Activated naive CD4-positive, alpha-beta T cell treated with anti-CD3 and anti-CD28 coated beads, Interleukin-2, amount 50 U/mL, for 16 hours (primary cell): ENCODE measurements at places on chromosomes 4 and X.

DNA sequence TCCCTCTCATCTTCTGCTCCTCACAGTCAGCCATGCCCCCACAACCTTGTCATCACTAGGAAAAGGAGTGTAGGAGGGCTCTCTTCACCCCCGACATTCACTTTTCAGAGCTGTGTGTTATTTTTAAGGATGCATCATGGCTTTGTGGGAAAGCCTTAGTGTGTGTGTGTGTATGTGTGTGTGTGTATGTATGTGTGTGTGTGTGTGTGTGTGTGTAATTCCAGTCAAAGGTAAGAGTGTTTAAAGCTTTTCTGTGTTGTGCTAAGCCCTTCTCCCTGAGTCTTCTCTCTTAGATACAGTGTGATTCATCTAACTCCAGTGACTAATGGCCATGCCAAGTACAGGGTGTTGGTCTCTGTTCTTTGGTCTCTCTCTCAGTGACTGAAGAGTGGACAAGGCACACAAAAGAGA lies 76.6 kb downstream of the CHIC2 start:
- no peak for DNase-seq

GRCh38 chr4:155891058-155891457 lies 12.4 kb upstream of the TDO2 start:
- DNase-seq: no peak

GRCh38 chr4:3708611-3709010 lies 57.6 kb upstream of the ADRA2C start:
- no peak for DNase-seq

GRCh38 chr4:85826060-85826678 lies 351.2 kb downstream of the ARHGAP24 start:
- DNase-seq: no peak

DNA sequence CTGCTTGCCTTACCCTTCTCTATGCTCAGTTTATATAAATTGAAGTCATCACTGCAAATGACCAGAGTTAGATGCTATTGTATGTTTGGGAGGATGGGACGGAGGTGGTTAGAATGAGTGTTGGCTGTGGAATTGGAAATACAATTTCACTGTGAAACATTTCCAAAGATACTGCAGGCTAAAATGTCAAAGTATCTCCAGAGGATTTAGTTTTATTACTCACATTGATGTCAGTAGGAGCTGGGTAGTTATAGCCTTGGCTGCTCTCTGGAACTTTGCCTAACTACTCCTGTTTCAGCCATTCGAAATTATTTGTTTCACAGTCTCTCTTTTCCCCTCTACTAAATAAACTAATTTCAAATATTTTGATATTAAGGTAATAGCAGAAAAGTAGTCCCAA lies 92.6 kb upstream of the PPP3CA start:
- no peak for DNase-seq

DNA sequence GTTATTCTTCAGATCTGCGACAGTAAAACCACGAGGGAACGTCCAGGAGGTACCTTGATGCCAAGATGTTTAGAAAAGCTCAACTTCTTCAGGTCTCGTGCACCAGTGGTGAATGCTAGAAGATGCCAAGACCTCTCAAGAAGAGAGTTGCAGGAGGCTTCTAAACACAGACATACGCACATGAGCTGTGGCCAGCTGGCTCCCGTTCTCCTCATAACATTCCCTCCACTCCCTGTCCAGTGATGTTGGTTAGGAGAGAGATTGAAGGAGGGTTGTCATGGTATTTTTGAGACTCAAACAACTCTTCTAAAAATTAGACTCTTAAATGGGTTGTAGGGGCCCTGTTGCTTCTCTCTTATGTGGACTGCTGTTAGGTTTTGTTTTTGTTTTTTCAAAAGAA lies 184.3 kb downstream of the QDPR start:
- DNase-seq: no peak

- DNase-seq: no peak
These were observed 48.1 kb upstream of the STOX2 start for GRCh38 chr4:183857040-183857439.

GRCh38 chr4:1768367-1769034 lies 24.6 kb upstream of the FGFR3 start:
- DNase-seq: no peak

- DNase-seq: no peak
These were observed 42.4 kb downstream of the SLC7A11 start for GRCh38 chr4:138199568-138200235.

DNA sequence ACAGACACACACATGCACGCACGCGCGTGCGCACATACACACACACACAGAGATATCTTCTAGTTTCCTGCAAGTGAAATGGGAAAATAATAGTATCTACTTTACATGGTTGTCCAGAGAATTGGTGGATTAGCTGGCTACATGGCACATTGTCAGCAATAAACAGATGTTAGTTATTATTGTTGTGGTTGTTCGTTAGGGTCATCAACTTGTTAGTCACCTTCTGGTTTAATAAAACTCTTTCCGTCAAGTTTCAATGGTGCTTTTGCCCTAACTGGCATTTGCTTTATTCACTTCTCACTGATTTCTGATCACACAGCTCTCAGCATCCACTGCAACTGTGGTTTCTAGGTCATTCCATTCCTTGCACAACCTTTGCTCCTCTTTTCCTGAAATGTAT lies 25.4 kb upstream of the RASL11B start:
- no peak for DNase-seq

GRCh38 chr4:4849106-4849505 lies 10.4 kb upstream of the MSX1 start:
- no peak for DNase-seq

- peak; percentile 74 for DNase-seq
These were observed 6.5 kb upstream of the RNF4 start for GRCh38 chr4:2462218-2462991.

GRCh38 chr4:11416071-11416766 lies 12.5 kb downstream of the HS3ST1 start:
- DNase-seq: no peak

- no peak for DNase-seq
These were observed 19.1 kb downstream of the PRDM5 start for GRCh38 chr4:120903419-120903818.

- DNase-seq: no peak
These were observed 85.7 kb downstream of the CLNK start for GRCh38 chr4:10598829-10599228.
